Hindlimb muscle (tissue), 1 donor: ENCODE measurements at places on chromosomes 16 and 17.

GRCh38 chr17:81479175-81480071 lies 33.2 kb downstream of the ACTG1 start:
- no peak for DNase-seq

DNA sequence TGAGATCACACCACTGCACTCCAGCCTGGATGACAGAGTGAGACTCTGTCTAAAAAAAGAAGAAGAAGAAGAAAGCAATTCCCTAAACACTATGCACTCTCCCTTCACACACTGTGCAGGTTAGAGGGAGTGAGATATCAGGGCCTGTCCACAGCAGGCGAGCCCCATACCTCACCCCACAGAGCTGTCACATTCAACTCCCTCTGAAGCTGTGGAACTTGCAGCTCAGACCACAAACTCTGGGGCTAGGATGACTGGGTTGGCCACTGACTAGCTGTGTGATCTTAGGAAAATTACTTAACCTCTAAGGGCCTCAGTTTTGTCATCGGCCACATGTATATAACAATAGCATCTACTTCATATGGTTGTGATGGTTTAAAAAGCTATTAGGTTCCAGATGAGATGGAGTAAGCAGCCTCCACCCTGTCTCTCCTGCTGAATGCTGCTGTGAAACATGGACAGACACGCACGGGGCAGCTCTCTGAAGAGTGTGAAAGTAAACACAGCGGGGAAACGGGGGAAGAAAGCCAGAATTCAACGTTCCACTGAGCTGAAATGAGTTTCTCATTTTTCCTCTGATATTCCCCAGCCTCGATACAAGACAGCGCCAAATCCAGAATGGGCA lies 13.6 kb upstream of the PYY start:
- DNase-seq = no peak

DNA sequence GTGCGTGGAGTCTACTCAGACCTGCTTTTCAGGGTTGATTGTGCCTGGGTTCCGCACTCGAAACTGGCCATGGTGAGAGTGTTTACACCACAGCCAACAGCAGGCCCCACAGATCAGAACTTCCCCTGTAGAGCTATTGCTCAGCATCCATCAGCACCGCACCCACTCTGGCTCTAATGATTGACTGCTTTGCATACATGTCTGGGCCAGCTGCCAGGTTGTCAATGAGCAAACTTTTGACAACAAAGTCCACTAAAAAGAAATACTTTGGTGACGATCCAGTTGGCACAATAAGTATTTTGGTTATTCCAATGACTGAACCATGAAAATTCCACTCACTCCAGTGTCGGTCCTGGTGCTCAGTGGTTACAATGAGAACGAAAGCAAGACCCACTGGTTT lies 190.7 kb downstream of the FOXL1 start:
- no peak for DNase-seq

DNA sequence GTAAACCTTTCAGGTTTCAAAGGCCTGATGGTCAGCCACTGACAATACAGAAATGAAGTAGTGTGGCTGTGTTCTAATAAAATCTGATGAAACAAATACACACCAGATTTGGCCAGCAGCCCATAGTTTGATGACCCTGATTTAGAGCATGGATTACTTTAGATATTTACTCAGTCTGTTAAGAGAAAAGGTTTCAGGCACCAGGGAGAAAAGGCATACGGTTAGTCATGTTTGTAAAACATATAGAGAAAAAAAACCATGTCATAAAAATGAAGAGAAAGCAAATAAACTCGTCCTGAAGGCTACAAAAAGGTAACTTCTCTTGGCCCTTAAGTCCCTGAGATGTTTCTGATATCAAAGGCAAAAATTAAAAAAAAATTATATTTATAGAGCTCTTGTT lies 112.1 kb downstream of the ADAMTS18 start:
- DNase-seq = no peak

DNA sequence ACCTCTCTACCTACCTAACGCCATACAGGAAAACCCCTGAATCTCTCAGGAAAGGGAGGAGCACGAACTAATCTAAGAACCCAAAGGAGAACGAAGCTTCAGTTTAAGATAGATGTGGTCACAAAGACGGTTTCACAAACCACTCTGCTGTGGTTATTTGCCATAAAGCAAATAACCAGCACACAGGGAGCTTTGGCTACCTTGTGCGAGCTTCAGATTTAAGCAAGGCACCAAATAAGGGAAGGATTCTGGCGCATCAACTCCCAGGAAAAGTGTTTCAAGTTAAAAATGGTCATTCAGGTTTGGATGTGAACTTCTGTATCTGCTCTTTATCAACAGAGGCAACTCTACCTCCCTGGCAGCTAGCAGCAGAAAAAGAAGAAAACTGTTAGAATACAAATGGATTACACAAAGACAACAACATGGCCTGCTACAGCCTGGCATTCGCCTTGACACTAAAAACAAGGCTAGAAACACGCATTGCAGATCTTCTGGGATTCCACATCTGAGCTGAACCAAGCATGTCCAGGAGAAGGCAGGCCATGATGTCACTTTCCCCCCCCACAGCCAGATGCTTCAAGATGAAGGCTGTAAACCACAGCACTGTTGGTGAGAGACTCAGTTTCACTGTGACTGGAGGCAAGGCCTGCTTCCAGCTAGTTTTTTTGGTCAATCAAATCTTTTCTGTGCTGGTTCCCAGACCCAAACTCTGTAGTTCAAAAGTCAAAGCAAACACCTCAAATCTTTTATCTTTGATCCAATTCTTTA lies 43.6 kb downstream of the SMG6 start:
- DNase-seq = no peak

GRCh38 chr16:56960681-56961281 lies 969 bp upstream of the CETP start:
- no peak for DNase-seq

DNA sequence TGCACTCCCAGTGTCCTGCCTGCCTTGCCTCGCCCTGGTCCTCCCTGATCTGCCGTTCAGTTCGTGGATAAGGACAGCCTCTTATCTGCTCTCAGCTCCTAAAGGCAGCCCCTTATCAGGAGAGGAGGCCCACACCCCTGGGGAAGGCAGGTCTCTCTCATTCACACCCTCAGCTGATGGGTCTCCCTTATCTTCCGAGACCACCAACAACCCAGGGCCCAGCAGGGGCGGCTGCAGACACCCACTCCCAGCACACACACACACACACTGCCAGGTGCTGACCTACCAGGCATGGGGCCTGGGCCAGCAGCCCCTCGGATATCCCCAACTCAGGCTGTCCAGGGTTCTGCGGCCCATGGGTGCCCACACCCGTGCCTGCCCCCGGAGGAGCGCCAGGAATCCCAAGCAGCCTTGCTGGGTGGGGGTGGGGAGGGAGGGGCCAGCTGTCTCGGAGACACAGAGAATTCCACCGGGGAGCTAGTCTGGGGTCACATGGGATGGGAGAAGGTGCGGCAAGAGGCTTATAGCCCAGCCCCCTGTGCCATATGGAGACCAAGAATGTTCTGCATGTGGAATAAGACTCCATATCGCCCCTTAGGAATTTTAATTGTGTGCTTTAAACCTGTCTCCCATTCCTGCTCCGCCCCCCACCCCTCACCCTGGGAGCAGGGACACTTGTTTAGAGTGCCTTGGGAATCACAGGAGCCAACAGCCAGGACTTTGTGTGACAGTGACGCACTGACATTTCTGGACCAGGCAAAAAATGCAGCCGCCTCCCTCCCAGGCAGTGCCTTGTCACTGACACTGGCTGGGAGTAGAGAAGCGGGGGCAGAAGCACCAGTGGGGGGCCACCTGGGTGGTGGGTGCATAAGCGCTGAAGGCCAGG lies 41.9 kb upstream of the EMP2 start:
- no peak for DNase-seq

DNA sequence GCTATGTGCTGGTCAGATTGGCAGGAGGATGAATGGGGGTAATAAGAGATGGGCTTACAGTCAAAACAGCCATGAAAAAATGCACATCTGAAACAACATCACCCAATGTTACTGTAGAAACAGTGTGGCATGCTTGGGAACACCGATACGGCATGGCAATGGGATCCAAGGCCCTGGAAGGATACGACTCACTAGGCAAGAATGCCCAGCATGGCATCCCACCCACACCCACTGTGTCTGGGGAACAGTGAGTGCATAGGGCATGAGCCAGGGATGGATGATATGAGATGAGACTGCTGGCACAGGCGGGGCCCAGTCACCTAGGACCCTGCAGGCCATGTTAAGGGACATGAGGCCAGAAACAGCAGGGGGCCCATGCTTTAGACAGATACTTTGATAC lies 11.5 kb downstream of the TRIM25 start:
- DNase-seq = no peak

- DNase-seq = no peak
Observed at GRCh38 chr16:51433599-51433998, 282.5 kb upstream of the SALL1 start.

GRCh38 chr17:206941-207560 lies 25.6 kb upstream of the DOC2B start:
- no peak for DNase-seq

GRCh38 chr17:60141111-60142018 lies 8.4 kb upstream of the CA4 start:
- no peak for DNase-seq

DNA sequence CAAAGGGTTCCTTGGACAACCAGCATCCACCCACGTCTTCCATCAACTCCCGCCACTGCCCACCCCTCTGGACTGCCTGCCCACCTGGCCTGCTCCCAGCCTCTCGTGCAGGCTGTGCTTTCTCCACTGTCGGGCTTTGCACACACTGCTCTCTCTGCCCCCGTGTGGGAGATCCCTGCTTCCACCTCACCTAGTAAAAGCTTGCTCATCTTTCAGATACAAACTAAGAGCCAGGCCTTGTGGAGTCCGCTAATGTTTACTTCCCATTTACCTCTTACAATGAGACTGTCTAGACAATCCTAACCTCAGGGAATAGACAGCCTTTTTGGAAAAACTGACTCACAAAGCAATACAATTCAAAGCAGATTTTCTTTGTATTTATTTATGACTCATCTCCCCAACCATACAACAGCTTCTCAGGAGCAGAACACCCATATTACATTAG lies 67.6 kb downstream of the USP31 start:
- DNase-seq = no peak

- no peak for DNase-seq
Observed at GRCh38 chr16:63995025-63995424, 1126.8 kb downstream of the CDH11 start.

GRCh38 chr17:16617481-16618060 lies 36.1 kb downstream of the ZNF624 start:
- DNase-seq = no peak

GRCh38 chr17:31902693-31903092 lies 1.2 kb upstream of the UTP6 start:
- DNase-seq = no peak

DNA sequence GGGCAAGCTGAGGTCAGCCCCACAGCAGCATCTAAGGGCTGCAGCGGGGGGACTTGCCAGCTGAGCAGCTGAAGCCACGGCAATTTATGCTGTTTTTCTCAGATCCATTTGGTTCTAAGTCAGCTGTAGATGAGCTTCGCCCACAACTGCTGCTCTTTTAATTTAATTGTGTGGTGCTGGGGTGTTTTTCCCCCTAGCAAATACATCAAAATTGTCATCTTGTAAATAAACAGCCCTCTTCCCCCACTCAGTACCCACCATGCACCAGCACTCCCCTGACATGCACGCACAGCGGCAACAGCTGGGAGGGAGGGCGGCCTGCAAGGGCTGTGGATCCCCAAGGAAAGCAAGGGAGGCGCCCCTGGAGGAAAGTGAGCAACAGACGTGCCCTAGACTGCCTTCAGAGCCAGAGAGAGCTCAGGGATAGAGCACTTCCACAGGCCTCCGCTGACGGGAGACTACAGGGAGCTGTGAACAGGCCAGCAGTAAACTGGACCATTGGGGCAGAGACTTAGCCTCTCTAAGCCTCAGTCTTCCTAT lies 149.5 kb downstream of the TMEM132E start:
- DNase-seq = no peak

GRCh38 chr16:67770346-67770991 lies 35.9 kb downstream of the RANBP10 start:
- no peak for DNase-seq

DNA sequence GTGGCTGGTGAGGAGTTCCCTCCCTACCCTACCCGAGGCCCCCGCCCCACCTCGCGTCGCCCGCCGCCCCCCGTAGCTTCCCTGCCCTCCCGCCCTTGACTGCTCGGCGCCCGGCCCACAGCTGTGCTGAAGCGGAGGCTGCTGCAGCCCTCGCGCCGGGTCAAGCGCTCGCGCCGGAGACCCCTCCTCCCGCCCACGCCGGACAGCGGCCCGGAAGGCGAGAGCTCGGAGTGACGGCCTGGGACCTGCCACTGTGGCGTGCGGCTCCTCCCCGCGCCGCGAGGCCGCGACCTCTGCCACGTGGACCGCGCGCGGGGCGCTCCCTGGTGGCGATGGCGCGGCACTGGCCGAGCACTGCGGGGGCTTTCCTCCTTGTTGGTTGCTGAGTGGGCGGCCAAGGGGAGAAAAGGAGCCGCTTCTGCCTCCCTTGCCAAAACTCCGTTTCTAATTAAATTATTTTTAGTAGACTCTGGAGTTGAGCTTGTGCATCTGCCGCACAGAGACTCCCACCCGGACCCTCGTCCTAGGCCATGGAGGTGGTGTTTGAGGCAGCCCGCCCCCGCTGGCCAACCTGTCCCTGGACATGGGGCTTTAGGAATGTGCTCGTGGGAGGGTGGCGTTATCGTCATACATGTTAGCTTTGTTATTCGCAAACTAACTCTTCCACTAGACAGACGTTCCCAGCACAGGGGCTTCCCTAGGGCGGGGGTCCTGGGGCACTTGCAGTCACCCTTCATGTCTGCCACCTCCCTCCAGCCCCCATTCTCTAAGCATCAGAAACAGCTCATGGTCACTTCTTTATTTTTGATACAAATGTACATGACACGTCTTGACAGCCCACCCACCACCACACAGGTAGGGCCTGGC lies 4.4 kb downstream of the TP53I13 start:
- peak; percentile 78 for DNase-seq

- DNase-seq = no peak
Observed at GRCh38 chr17:35900280-35900679, 20.1 kb upstream of the CCL5 start.

DNA sequence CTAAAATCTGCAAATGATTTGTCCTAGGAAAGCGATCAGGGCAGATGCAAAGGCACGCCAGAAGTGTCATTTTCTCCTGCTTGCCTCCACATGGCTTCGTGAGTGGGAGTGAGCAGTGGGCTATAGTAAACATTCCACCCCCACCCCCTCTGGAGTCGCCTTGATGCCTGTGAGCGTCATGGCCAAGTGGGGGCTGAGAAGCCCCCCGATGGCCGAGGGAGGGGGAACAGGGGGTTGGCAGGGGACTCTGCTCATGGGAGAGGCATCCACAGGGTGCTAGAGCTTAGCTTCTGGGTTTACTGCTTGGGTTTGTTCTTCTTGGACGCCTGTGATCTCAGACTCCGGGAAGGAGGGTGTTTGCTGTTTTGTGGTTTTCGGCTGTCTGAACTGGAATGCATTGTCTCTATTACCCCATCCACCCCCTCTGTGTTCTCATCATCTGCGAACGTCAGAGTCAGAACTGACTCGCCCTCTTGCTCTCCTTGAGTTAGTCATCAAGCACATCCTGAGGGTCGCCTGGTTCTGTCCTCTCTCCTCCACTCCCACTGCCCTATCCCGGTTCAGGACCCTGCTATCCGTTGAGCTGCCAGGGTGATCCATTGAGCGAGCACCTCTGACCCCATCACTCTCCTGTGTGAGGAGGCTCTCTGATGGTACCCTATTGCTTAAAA lies 15.4 kb downstream of the TNS4 start:
- DNase-seq = no peak

GRCh38 chr16:24262816-24263215 lies 6.7 kb downstream of the CACNG3 start:
- DNase-seq = no peak

GRCh38 chr17:8060274-8060673 lies 21.4 kb downstream of the ALOX15B start:
- peak; percentile 68 for DNase-seq

GRCh38 chr17:59094861-59095530 lies 11.7 kb downstream of the TRIM37 start:
- no peak for DNase-seq
